Stimulated activated CD8-positive, alpha-beta memory T cell treated with anti-CD3 and anti-CD28 coated beads, Interleukin-12 subunit alpha, Interleukin-12 subunit beta, amount 100 ng/mL, for 4 hours (primary cell): ENCODE measurements at places on chromosomes 7 and 10.

DNA sequence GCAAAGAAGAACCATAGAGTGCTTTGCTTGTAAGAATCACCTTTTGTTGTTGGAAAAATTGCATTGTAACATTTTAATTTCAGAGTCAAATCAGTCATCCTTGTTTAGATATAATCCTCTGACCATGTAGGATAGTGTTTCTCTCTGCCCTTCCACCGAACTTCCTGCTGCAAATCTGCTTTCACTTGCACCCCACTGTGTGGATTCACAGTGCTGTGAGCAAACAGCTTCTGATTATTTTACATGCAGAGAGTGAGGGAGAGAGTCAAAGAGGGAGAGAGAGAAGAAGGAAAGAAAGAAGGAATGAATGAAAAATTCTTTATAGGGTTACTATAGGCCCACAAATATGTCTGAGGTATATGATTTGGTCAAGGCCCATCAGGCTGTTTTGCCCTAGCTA lies 30.0 kb upstream of the SEM1 start:
- DNase-seq = no peak

- DNase-seq = no peak
These were observed 135.1 kb downstream of the VPS50 start for GRCh38 chr7:93367254-93367653.

- DNase-seq = no peak
These were observed 103.5 kb downstream of the SRI start for GRCh38 chr7:88116235-88116795.

- DNase-seq = no peak
These were observed 21.9 kb upstream of the SEMA3A start for GRCh38 chr7:84216472-84216871.

GRCh38 chr10:80540981-80541750 lies 3.5 kb downstream of the SH2D4B start:
- no peak for DNase-seq

DNA sequence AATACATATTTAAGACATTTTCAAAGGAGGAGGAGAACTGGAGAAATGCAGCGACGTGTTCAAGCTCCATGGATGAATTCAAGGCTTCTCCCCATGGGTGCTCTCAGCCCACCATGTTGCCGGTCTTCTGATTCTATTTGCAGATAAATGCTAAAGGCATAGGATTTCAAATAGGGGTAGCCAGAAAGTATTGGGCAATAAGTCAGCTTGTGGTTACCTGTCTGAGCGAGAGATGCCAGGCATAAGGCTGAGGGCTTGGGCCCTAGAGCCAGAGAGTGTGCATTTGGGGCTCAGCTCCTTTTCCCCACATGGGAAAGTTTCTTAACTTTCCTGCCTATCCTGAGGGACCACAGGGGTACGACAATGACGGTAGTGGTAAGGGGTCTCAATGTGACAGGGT lies 180.0 kb downstream of the PARD3 start:
- no peak for DNase-seq

- DNase-seq = no peak
These were observed 47.0 kb downstream of the MAD1L1 start for GRCh38 chr7:2185715-2186114.

GRCh38 chr7:131306777-131307176 lies 20.9 kb upstream of the MKLN1 start:
- no peak for DNase-seq

DNA sequence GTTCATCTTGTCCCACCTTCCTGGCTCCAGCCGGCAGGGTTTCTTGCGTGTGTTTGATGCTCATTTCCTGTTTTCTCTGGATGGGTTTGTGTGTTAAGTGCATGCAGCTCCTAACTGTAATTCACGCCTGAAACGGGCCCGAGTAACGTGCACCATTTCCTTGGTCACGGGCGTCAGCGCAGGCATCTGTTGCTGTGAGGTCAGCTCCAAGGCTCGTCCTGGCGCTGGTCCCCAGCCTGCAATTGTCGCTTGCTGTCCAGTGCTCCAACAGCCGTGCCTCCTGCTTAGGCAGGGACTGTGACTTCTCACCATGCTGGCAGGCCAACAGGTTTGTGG lies 201.1 kb downstream of the GLRX3 start:
- no peak for DNase-seq

DNA sequence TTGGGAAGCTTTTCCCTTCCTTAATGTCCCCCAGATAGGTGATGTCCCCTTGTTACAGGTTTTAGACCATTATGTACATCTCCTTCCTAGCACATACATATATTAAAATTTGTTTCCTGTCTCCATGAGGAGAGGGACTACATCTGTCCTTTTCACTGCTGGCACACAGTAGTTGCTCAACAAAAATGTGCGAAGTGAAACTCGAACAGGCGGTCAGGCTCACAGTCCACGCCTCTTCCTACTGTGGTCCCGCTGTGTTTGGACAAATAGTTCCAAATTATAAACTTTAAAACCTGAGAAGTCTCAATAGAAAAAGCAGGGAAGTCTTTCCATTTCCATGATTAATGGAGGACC lies 1.2 kb upstream of the HHEX start:
- DNase-seq = no peak

DNA sequence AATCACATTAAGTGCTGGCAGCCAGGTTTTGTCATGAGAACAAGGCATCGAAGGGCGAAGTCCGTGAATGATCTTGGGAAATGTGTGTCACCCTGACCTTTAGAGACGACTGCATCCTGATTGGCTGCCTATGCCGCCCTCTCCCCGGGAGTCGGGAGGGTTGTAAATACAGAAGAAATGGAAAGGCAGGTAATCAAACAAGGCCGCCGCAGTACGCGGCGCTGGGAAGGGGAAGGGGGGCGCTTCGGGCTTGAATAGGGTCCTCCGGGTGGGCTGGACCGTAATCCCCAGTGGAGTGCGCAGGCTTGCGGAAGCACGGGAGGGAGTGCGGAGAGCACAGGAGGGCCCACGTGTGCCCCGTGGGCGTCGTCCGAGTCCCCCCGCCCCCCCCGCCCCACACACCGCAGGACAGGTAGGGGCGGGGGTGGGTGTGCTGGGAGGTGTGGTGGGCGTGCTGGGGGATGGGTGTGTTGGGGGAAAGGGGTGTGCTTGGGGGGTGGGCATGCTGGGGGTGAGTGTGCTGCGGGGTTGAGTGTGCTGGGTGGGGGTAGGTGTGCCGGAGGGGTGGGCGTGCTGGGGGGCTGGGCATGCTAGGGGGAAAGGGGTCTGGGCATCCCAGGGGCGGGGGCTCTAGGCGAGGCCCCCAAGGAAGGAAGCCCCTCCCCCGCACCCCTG lies 169.4 kb downstream of the ARHGAP12 start:
- DNase-seq = peak; percentile 53

DNA sequence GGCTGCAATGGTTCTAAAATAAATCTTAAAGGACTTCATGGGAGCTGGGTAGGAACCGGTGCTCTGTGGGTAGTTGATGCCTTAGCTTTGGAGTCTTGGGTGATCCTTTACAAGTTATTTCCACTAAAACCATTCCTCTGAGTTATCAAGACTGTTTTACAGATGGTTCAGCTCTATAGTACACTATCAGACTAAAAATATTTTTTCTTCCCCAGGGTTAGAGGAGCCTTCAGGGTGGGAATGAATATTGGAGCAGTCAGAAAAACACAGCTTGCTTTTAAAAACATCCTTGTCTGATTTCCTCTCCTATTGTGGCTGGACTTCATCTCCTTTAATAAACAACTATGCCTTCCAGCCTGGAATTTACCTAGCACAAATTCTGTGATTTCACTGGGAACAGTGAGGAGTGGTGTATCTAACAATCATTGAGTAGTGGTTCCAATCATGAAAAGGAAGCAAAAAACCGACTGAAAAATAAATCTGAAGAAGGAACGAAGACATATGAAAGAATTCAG lies 102.6 kb upstream of the AFAP1L2 start:
- no peak for DNase-seq

DNA sequence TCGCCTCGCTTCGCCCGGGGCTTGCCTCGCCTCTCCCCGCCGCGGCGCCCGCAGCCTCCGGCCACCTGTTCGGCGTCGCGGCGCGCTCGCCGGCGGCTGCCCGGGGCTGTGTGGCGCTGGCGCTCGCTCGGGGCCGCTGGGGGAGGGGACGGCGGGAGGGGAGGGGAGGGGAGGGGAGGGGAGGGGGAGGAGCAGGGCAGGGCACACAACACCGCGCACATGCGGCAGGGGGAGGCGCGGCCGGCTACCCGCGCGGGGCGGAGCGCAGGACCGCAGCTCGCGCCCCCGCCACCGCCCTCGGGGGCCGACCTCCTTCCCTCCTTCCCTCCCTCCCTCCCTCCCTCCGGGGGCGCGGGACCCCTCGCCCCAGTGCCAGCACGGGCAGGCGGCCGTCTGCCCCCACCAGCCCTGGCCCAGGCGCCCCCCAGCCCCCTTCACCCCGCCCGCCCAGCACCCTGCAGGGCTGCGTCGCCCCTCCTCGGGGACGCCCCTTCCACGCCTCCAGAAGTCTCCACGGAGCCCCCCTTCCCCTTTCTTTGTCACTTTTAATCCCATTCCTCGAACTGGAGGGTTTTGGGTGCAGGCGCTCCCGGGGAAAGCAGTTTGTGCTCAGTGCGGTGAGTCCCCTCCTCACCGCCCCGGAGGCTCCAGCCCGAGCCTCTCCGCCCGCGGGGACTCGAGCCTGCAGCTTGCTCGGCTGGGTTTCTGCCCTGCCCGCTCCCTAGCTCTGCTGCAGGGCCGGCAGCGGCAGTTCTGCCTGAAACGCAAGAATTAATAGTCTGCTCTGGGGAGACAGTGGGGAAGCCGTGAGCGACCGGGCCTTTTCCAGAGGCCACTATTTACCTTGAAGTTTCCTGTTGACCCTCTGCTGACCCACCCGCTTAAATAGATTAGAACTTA lies at the start of gene PARD3:
TSS of gene PARD3 (minus strand) at position 112 of the 900 bp plus-strand sequence. CDS start 301 bp downstream, outside the sequence.
- DNase-seq = no peak

DNA sequence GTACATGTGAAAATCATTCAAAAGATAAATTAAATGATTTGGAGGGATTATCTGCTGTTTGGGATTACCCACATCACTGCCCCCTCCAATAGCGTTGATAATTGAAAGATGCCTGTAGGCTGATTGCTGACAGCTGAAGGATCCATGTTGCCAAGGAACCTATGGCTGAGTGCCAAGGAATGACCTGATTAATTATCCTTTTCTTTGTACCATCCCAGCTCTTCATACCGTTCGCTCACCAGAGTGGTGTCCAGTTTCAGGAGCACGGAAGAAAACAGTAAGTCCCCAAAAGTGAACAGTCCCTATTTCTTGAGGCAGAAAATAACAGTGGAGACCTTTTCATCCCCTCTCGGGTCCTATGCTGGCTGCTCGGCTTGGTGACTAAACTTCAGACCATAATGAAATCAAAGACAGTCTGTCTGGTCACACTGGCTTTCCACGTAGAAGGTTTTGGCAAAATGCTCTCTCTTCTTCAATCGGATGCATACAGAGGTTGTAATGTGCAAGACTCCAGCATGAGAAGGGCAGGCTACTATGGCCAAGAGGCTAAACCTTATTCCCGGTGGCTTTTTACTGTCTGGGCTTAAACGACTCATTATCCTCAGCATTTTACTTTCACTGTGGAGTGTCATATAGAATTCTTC lies 108.8 kb downstream of the SPAG6 start:
- DNase-seq = no peak

GRCh38 chr10:98399784-98400183 lies 15.2 kb downstream of the PYROXD2 start:
- DNase-seq = no peak

DNA sequence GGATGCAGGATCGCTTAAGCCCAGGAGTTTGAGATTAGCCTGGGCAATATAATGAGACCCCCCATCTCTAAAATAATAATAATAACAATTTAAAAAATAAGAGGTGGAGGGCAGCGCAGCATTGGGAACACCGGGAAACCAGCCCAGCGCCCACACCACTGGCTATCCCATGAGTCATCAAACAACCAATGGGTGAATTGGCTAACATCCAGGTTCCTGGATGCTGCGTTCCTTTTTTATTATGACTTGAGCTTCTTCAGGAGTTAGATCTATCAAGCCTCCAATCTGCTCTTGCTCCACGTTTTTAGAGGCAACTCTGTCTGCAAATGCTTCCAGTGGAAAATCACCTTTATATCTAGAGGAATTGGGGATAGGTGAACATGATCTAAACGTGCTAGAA lies 10.0 kb upstream of the LRRC4 start:
- DNase-seq = no peak

- DNase-seq = no peak
These were observed 107.1 kb downstream of the PIP4K2A start for GRCh38 chr10:22607261-22607660.

GRCh38 chr10:18681971-18682411 lies 22.8 kb downstream of the ARL5B start:
- DNase-seq = no peak

DNA sequence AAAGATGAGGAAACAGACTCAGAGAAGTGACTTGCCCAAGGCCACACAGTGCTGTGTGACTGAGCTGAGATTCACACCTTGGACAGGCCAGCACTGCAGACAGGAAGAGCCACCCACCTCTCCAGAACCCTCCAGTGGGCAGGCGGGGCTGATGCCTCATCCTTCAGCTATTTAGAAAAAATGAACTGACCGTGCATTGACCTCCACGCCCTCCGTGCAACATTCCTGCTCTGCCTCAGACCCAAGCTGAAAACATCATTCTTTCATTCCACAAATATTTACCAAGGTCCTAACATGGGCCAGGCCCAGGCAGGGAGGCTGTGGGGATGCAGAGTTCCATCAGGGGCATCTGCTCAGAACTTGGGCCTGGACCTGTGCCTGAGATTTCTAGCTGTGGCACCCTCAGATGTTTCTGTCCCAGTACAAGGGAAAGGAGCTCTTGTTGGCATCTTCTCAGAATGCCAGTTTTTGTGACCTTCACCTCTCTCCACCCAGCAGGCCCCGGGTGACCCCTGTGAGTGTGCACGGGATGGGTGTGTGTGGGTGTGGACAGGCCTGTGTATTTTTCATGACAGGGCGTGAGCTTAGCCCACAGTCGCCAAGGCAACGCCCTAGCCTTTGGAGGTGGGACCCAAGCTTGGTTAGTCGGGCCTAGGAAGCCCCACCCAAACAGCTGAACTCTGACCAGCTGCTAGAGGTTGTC lies 6.5 kb downstream of the VSIR start:
- no peak for DNase-seq

- no peak for DNase-seq
These were observed 67.7 kb upstream of the NEUROD6 start for GRCh38 chr7:31408140-31408729.

GRCh38 chr10:116097239-116097784 lies 175.7 kb downstream of the GFRA1 start:
- no peak for DNase-seq

GRCh38 chr7:36088553-36088952 lies 64.5 kb upstream of the EEPD1 start:
- DNase-seq = no peak

- DNase-seq = no peak
These were observed 161.5 kb upstream of the AGR3 start for GRCh38 chr7:17043012-17043877.

DNA sequence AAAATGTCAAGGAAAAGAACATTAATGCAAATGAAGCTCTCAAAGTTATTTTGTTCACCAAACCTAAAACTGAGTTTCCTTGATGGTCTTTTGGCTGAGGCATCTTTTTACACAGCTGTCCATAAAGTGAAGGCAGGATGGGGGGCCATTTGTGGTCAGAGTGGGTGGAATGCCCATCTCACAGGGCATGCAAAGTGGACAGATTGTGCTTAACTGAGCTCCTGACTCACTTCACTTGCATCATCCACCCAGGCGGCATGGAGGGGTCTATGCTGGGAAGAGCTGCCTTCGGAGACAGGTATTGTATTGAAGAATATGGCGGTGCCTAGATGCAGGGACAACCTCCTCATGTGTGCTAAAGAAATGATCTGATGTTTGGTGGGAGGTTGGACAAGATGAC lies 905.3 kb downstream of the KCNMA1 start:
- DNase-seq = no peak

GRCh38 chr10:97948822-97949221 lies 81.6 kb downstream of the CRTAC1 start:
- no peak for DNase-seq
